ENCODE measurements at places on chromosomes 11 and 22.
A peak's percentile ranks its signal among the peaks of the same experiment; 100 is the strongest.

GRCh38 chr11:96241331-96241841 lies 101.6 kb downstream of the MAML2 start:
- DNase-seq, result no peak

DNA sequence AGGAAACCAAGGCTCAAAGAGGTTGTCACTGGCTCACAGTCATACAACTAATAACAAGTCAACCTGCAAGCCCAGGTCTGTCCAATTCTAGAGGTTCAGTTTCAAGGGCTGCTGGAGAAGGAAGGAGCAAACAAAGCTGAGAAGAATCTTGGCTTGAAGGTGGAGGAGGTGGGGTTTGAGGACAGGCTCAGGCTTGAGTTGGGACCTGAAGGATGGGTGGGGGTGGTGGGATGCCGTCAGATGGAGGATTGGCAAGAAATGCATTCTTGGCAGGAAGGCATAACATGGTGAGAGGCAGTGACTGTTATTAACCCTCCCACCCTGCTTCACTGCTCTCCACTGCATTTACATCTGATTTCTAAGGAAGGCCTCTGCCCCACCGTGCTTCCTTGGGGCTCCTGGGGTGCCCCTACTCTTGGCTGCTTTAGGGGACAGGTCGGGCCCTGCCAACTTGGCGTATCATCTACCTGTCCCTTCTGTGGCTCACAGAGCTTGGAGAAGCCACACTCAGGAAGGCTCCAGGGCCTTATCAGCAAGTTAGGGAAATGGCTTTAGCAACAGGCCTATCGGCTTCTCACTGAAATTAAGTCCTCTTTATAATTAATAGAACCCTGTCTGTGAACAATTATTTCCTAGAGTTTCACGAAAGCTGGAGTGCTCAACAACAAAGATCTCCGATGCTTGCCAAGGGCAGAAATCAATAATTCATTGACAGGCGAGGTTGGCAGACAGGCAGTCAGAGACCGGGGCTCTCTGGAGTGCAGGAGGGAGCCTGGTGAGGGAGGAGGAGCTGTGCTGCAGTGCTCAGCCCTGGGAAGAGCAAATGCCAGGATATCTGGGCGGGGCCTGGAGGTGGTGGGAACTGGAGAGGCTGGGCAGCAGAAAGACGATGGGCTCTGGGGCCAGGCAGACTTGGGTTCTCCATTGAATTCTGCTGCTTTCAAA lies 84.9 kb upstream of the NARS2 start:
- DNase-seq, result no peak

GRCh38 chr11:3123305-3123704 lies 41.8 kb downstream of the OSBPL5 start:
- no peak for DNase-seq

DNA sequence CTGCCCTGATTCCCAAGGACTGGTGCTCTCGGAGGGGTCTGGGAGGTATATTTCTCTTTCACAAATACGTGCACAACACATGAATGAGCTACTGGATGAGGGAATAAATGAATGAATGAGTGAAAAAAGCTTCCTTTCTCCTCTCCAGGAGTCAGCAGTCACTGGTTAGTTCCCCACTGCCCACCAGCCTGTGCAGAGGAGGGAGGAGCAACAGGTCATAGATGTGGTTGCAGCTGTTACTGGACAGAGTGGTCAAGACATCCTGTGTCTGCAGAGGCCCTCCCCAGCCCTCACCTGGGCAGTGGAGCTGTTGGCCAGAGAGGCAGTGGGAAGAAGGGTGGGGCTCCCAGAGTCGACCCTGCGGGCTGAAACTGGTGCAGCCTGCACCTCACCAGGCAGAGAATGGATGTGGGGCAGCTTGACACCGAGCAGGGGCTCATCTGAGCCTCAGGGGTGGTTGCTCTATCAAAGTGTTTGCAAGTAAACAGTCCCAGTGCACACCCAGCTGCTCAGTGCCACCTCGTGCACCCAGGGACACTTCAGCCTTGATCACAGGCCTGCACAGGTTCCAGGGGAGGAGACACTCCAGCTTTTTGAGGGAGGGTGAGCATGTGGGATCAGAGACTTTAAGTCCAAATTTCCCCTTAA lies 1.4 kb upstream of the VPREB1 start:
- DNase-seq, result no peak

DNA sequence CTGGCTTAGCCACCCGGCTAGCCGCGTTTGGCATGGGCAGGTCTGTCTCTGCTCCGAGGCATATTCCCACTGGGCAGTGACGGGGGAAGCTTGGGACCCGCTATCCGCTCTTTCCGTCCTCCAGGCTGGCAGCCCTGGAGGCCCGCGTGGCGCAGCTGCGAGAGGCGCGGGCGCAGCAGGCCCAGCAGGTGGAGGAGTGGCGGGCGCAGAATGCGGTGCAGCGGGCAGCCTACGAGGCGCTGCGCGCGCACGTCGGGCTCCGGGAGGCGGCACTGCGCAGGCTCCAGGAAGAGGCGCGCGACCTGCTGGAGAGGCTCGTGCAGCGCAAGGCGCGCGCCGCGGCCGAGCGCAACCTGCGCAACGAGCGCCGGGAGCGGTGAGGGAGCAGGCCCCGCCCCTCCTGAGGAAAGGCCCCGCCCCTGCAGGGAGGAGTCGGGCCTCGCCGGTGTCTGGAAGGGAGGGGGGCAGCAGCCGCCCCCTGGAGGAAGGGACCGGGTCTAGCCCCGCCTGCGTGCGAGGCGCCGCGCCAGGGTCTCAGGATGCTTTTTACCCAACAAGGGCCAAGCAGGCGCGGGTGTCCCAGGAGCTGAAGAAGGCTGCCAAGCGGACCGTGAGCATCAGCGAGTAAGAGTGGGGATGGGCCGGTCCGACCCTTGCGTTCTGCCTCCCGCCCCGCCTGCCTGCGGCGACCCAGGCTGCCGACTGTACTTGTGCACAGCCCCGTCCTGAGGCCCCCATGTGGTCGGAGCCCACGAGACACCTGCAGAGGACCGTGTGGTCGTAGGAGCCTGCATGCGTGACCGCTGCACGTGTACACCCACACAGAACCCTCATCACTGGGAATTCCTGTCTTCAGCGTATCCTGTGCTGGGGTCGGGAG lies 7.9 kb downstream of the ATG16L2 start:
- DNase-seq, result peak; percentile 62
